ENCODE measurements at places on chromosomes 2 and 18. TPM values are rescaled to one million over a fixed set of nuclear protein-coding genes. Genes with fewer than 3 reads are reported as not detected.

Gene MERTK
- 5.9 TPM for total RNA-seq

Gene INPP5D
- total RNA-seq: 8.5 TPM

Gene FTCDNL1
- total RNA-seq: 3.1 TPM

Gene EML6
- 23.8 TPM for total RNA-seq

Gene ATP6V1B1
- not detected for total RNA-seq

Gene SERPINB13
- total RNA-seq: not detected

Gene PPP1R1C
- total RNA-seq: 0.94 TPM

Gene PDE1A
- 51.0 TPM for total RNA-seq

Gene CCDC68
- 1.6 TPM for total RNA-seq

Gene GRB14
- total RNA-seq: 19.1 TPM

Gene EPHA4
- total RNA-seq: 123 TPM

Gene CD226
- 1.3 TPM for total RNA-seq

Gene OLA1
- 79.2 TPM for total RNA-seq

Gene LOXL3
- 19.4 TPM for total RNA-seq

Gene PLEK
- 0.94 TPM for total RNA-seq

Gene NOSTRIN
- total RNA-seq: 7.2 TPM

Gene TBR1
- 132 TPM for total RNA-seq

Gene SLC9A4
- 0.63 TPM for total RNA-seq

Gene SKOR2
- total RNA-seq: not detected

Gene OBSL1
- 79.5 TPM for total RNA-seq

Gene GATA6
- not detected for total RNA-seq

Gene UGT1A8
- total RNA-seq: not detected

Gene FAM136A
- total RNA-seq: 26.9 TPM

Gene ZNF142
- total RNA-seq: 31.0 TPM
